ENCODE measurements at places on chromosomes 12 and 14.

DNA sequence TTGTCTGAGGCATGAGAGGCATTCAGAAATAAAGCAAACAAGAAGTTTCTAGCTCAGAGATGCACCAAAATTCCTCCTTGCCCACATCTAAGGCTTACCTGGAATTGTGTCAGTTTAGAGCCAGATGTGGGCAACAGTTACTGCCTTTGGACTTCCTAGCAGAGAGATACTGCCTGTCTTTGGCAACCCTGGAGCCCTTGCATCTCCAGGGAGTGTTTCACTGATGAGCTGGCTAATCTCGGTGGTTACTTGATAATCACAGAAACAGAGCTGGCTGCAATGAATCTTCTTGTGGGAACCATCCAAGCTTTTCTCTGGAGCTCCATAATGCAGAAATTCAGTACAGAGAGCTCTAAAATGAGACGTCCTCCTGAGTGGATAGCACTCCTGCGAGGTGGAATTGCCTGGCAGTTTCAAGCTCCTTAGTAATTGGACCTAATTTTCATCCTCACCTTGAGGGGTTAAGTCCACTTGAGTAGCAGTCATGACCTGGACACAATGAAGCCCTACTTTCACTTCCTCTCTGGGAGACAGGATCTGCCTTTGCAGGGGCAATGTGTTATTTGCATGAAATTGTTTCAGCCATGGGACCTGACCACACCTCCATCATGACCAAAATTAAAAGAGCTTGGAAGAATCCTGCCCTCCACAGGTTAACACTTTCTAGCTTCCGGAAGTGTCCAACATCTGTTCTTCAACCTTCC is 108.8 kb upstream of the ARHGAP5 start:
- DNase-seq, result peak; percentile 94

DNA sequence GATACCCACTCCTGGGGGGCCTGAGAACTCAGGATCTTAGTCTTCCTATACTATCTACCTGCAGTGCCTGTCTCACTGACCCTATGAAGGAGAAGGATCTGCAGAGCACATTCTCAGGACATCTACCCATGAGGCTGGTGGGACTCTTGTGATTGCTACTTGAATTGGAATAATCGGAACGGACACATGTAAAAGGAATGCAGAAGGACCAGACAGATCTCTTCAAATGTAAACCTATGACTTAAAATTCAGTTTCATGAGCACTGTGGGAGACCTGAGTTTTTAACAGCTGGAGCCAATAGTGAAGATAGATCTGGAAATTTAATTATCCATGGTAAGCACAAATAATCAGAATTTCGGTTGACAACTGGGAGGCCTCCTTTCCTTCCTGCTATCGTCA is 35.2 kb upstream of the CPSF6 start:
- no peak for DNase-seq

GRCh38 chr14:103213331-103213730 is 90.1 kb downstream of the TNFAIP2 start:
- DNase-seq, result no peak

DNA sequence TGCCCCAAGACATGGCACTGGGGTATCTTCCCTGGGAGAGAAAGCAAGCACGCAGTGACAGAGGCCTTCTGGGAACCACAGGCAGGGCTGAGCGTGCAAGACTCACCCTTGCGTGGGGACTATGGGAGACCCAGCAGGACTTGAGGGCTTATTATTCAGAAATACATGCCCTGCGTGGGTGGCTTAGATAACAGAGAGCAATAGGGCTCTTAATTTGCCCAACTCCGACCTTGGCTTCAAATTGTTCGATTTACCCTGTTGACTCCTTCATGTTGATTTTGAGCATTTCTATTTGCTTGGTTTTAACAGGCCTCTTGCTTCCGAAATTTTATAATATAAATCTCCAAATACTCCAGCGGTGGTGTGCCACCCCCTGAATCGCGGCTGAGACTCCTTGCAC is 5.1 kb upstream of the SERPINA1 start:
- no peak for DNase-seq

GRCh38 chr14:77616133-77616453 is 344 bp downstream of the SPTLC2 start:
- no peak for DNase-seq

GRCh38 chr12:116233669-116234068 is 43.8 kb downstream of the MED13L start:
- DNase-seq, result no peak

DNA sequence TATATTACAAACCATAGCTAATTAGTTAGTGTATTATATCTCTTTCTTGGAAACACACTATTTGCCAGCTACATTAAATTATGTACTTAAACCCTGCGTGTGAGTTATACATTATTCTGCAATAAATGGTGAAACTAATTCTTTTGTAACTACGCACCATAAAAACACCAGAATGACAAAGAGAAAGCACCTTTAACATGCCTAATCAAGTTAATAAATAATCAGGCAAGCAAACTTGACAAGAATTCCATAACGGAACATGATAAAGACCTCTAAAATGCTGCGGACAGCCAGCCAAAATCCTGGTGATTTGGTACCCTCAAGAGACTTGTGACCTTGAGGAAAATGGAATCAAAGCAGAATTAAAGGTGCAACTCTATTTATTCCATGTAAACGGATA is 375.3 kb upstream of the KITLG start:
- DNase-seq, result no peak

DNA sequence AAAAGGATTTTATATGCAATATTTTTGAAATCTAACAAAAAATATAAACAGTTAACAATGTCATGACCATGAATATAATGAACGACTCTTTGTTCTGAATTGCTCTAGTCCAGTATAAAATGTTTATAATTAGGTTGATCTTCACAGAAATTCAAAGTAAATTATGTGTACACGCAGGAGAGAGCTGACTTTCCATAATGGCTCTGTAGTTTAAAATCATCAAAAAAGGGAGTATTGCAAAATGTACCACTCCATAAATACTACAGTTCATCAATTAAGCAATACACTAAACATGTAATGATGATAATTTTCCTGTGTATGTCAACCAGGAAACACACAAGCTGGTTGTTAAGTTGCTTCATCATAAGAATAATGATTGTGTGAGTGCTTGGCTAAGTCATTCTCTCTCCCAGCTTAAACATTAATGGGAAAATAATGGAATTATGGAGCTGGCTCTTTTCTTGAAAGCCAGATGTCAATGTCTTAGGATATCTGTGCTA is 189.5 kb upstream of the PLEKHG7 start:
- no peak for DNase-seq

DNA sequence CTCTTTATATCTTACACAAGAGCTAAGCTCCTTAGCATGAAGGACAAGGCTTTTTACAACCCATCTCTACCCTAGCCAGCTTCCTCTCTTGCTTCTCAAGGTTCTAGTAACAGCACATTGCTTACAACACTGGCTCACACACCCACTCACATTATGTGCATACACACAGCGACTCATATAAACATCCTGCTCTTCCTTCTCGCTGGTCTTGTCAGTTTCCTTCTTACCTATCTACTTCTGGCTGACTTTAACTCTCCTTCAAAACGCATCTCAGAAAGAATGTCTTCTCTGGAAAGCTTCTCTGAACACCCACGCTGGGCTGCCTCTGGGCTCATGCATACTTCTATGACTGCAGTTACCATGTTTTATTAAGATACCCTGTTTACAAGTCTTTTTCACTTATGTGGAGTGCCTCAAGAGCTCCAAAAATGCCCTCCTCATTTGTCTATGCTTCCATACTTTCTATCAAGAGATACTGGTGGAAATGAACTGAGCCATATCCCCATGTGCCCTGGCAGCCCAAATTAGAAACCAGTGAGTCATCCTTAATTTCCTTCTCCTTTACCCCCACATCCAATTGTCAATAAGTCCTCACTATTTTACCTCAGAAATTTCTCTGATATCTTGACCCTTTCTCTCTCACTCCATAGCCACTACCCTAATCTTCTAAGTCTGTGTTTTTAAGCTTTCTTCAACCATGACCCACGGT is 126.9 kb upstream of the KRAS start:
- DNase-seq, result peak; percentile 46

GRCh38 chr12:130249376-130249775 is 87.1 kb downstream of the FZD10 start:
- DNase-seq, result no peak

DNA sequence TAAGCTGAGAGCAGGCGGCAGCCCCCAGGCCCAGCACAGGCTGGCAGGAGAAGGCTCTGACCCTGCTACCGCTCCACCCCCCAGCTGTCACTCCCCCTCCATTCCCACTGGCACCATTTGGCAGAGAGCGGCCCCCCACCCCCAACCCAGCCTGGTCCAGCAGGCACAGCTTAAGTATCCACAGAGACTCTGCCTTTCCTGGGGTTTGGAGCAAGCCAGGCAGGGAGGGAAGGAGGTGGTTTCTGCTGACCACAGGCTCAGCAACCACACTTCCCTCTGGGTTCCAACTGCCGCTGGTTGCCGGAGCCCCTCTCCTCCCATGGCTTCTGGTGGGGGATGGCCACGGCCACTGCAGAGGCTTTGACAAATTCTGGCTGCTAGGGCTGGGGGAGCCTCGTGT is 30.5 kb upstream of the CCND2 start:
- no peak for DNase-seq

GRCh38 chr12:95810411-95810810 is 19.8 kb upstream of the NTN4 start:
- no peak for DNase-seq

DNA sequence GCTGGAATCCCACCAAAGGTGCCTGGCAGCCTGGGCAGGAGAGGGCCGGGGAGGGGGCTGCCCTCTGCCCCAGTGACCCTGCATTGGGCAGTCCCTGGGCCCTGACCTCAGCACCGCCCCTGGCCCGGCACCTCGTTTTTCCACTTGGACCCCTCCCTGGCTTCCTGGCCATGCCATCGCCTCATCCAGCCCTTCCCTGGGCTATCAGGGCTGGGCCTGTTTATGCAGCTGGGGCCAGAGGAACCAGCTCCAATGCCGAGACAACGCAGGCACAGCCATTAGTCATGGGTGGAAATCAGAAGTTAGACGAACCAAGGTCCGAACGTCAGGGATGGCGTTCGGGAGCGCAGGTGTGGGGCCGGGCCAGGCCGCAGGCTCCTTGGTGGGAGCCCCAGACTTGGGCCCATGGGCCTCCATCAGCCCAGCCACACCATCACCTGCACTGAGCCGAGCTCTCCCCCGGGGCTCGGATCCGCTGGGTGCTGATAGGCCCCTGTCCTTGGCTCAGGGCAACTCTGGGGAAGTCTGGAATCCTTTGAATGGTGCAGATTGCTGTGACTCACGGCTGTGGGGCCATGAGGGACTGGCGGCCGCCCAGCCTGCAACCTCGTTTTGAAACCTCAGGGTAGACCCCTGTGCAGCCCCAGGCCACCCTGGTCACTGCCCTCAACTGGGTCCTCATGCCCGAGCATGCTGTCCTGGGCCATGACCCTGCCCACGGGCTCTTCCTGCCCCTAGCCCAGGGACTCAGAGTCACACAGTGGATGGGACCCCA is 169.4 kb downstream of the KIF26A start:
- DNase-seq, result no peak

DNA sequence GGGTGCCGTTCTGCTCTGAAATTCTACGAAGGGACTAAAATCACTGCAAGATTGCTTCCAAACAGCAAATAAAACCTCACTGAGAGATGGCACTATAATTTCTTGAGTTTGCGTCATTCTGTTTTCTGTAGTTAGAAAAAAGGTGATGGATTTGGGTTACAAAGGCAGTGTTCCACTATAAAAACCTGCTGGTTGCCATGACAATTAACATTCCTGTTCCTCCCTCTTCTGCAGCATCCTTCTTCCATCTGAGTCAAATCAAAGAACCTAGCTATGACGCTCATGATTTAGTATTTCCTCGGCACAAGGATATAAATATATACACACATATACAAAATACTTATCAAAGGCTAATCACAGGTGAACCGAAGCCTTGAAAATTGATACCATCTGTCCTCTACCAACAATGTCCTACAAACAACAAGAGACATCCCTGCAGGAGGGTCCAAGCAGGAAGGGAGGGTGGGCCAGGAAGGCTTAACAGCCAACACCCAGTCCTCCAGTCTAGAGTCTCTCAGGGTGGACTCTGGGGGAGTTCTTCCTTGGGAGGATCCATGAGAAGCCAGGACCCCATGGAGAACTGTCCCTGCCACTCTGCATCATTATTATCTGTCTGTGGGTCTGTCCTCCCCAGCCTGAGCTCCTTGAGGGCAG is 21.4 kb downstream of the TMCC3 start:
- no peak for DNase-seq

GRCh38 chr12:131046813-131047788 is 93.4 kb downstream of the ADGRD1 start:
- DNase-seq, result no peak

DNA sequence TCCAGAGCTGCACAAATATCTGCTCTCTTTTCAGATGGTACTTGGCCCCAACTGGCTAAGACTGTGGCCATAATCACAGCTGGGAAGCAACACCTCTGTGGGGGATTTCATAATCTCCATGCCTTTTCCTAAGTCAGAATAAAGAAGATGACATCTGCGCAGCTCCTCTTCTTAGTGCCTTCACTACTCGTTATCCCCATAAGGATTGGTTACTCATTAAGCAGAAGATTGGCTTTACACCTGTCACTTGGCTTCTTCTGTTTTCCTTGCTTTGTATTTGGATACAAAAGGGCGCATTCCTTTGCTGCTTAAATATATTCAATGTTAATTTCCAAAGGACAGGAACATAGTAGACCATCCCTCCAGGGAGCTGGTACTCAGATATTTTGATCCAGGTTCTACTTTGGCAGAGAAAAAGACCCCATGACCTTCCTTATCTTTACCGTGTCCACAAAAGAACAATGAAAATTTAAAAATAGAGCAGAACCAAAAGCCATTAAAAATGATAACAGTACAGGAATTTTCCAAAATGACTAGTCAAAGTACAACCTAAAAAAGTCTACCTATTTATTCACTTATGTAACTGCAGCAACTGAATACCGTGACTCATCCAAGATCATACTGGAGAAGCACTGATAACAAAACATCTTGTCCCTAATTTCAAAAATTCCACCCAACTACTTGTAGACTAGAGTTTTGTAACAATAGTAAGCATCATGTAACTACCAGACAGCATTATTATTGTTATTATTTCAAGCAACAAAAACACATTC is 352.3 kb upstream of the TMPO start:
- no peak for DNase-seq

GRCh38 chr14:67411820-67412421 is at the start of gene PLEK2:
PLEK2 (minus strand) TSS chr14:67412165; CDS start chr14:67412059, 106 bp downstream.
- DNase-seq, result peak; percentile 54

- peak; percentile 34 for DNase-seq
These were observed 100.8 kb downstream of the CCER1 start for GRCh38 chr12:90854136-90854689.

DNA sequence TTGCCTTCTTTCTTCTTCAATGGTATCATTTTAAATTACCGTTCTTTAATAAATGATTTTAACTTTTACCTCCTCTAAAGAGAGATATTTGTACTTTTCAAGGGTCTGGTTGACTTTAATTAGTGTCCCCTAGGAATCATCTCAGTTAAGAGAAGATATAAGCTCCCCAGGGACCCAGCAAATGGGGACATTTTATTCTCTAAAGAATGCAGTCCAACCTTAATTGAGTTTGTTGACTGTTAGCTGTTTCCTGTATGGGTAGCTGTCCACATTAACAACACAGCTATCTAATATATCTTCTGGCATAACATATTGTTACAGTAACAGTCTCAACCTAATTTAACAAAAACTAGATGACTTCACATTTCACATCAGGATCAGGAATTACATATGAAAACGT is 241.6 kb upstream of the NPAS3 start:
- DNase-seq, result no peak

GRCh38 chr14:75636100-75636692 is 24.5 kb downstream of the ERG28 start:
- no peak for DNase-seq

- no peak for DNase-seq
These were observed 42.7 kb downstream of the ALX1 start for GRCh38 chr12:85322715-85323114.

Data from NCI-H226 (cell line).